Activated CD4-positive, alpha-beta T cell treated with anti-CD3 and anti-CD28 coated beads for 1 hour (primary cell): ENCODE measurements at places on chromosomes 6 and 20.

DNA sequence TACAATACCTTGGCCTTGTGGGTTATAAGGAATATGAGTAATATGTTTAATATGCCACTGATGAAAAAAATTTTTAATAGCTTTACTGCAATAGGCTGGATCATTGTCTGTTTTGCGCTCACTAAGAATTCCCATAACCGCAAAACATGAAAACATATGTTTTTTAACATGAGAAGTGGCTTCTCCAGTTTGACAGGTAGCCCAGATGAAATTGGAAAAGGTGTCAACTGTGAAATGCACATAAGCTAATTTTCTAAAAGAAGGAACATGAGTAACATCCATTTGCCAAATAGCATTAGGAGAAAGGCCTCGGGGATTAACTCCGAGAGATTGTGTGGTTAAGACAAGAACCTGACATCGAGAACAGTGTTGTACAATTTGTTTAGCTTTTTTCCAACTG lies 4.9 kb downstream of the GLYATL3 start:
- DNase-seq: no peak

DNA sequence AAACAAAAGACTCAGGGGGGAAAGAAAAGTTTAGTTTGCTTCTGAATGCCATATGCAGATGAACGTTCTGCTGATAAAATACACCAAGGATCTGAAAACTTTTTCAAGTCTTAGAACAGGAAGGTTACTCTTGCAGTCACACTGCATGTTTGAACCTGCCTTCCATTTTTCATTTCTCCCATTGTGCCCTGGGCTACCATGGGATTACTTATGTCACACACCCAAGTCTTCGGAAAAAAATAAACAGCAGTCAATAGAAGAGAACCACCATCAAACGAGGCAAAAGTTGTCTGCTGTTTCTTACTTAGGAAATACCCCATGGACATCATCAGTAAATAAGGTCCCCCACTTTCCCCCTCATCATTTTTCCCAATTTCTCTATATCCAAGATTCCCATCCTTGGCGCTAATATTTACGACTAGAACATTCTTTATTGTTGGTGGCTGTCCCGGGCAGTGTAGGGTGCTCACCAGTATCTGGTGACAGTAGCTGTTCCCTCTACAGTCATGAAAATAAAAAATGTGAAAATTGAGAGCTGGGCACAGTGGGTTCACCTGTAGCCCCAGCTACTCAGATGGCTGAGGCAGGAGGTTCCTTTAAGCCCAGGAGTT lies 202.5 kb downstream of the BCAS1 start:
- DNase-seq: no peak

- no peak for DNase-seq
Observed at GRCh38 chr6:161082215-161082614, 90.6 kb downstream of the MAP3K4 start.

GRCh38 chr20:38962928-38963401 lies 821 bp downstream of the DHX35 start:
- DNase-seq: no peak

DNA sequence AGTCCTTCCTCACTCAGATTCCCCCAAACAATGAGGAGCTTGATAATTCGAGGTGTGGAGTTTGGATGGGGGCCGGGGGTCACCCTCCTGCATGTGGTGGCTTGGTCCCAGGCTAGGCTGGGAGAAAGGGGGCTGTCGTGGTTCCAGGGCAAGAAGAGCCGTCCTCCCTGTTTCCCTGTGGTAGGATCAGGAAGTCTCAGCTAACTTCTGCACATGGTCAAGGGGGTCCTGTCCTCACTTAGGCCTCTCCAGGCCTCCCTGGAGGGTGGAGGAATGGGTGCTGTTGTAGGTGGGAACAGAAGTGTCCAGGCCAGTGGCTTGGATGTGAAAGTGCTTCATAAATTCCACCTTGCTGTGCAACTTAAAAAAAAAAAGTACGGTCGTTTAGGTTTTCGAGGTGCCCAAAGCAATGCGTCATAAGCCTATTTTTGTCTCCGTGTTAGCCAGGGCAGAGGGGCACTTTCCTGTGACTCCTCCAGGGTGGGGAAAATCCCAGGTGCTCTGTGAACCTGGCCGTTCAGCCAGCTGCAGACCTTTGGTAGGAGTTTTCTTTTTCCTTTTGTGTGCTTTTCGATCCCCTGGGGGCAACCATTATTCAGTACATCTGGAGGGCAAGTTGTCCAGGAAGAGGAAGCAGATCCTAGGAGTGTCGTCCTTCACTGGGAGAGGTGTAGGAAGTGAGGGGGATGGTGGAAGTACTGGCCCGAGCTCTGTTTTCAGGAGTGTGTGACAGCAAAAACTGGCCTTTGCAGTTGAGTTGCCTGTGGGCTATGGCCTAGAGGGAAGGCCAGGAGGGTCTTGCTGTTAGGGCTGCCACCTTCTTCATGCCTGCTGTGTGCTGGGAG lies 9.6 kb downstream of the IGF2R start:
- no peak for DNase-seq

DNA sequence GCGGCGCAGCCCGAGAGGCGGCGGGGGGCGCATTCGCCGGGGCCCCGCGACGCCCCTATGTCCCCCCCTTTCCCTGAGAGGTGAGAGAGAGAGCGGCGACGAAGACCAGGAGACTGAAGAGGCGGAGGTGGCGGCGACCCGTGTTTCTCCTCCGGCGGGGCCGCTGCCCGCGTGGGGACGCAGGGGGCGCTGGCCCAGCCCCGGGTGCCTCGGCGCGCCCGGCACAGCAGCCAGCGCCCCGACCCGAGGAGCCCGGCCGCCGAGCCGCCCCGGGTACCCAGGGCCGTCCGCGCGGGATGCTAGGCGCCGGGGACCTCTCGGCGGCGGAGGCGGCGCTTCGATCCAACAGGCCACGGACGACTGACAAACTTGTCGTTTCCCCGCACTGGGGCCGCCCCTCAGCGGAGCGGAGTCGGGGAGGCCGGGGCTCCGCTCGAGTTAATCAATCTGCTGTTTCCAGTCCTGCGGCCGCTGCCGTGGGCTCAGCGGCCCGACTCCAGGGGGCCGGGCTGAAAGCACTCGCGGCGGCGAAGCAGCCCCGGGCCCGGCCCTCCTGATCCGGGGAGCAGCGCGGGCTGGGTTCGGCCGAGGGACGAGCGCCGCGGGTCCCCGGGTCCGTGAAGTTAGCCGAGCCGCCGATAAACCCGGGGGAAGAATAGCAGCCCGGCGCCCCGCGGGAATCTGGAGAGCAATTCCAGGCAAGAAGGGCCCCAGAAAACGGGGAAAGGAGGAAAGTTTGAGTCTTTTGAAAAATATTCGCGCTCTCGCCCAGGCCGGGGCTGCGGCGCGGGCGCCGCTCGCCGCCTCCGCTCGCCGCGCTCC lies 631 bp downstream of the MDGA1 start:
- peak; percentile 16 for DNase-seq

DNA sequence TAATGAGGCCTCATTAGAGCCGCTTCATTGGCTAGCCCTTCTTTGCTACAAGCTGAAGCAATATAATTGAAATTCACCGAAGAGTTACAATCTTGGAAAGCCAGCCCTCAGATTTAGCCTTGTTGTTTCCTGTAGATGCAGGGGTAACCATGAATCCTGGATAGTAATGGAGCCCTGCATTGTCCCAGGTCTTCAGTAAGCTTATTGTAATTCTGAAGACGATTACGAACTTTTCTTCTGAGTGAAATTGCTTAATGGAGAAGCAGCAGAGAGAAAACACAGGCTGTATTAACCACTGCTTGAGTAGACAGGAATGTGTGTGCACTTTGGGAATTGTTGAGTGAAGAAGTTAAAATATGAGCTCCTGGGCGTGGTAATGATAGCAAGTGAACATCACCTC lies 26.3 kb upstream of the NAA20 start:
- DNase-seq: no peak

DNA sequence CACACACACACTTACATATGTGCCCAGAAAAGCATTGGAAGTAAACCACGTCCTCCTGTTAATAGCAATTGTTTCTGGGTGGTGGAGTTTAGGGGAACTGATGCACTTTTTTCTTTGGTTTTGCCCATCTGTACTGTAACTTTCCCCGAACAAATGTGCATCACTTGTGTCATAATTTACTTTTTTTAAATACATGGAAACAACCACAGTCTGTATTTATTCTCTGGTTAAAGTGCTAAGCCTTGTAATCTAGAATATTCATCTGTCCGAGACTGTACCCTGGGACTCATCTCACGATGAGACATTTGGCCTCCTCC lies 61.5 kb upstream of the CD93 start:
- no peak for DNase-seq

- no peak for DNase-seq
Observed at GRCh38 chr6:131685266-131685780, 15.9 kb downstream of the OR2A4 start.

GRCh38 chr6:137520520-137520919 lies 26.3 kb upstream of the OLIG3 start:
- DNase-seq: no peak

DNA sequence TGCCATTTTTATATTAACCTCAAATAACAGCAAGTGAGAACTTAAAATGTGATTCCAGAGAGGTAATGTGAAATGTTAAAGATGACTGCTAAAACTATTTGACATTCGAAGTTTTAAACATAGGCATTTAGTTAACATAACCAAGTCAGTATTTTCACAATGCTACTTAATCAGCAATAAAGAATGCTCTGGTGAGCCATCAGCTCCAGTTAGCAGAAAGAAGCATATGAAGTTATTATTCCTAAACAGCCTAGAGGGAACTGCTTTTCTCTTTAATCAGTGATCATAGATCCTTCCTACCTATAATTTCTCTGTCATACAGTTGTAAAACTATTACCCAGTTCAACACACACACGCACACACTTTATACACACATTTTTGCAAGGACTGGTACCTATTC lies 60.1 kb downstream of the MMS22L start:
- no peak for DNase-seq

- no peak for DNase-seq
Observed at GRCh38 chr6:167565388-167565787, 240.5 kb downstream of the TTLL2 start.

DNA sequence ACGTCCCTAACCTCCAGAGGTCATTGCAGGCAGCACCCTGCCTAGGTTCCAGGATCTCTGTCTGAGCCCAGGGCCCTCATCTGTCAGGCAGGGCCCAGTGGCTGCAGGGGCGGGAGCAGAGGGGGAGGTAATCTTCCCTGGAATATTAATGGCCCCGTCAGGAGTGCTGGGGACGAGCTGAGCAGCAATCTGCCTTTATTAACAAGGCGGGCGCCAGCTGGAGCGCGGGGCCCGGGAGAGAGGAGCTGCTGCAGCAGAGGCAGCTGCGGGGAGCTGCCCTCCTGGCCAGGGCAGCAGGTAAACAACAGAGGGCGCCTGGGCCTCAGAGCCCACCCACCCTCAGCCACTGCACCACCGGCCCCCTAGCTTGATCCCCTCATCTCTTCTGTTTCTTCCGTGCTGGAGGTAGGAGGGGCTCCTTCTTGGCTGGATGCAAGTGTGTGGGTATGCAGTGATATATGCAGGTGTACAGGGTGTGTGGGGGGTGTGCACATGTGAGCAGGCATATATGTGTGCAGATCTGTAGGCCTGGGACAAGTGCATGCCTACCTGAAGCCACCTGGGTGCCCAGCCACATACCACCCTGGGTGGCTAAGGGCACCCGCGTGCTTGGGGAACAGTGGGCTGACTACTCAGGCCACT lies 131.8 kb upstream of the MLN start:
- DNase-seq: no peak

DNA sequence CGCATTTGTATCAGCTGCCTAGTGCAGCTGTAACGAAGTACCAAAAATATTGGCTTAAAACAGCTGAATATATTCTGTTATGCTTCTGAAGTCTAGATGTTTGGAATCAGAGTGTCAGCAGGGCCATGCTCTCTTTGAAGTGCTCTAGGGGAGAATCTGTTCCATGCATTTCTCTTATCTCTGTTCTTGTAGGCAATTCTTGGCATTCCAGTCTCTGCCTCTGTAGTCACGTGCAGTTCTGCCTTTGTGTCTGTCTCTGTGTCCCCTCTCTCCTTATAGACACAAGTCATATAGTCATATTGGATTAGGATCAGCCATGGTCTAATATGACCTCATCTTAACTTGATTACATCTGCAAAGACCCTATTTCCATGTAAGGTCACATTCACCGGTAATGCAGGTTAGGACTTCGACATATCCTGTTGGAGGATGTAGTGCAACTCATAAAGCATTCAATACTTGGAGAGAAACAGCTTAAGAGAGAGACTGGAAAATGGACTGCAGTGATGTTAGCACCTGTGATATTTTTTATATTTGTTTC lies 18.6 kb downstream of the FAM83B start:
- DNase-seq: no peak

DNA sequence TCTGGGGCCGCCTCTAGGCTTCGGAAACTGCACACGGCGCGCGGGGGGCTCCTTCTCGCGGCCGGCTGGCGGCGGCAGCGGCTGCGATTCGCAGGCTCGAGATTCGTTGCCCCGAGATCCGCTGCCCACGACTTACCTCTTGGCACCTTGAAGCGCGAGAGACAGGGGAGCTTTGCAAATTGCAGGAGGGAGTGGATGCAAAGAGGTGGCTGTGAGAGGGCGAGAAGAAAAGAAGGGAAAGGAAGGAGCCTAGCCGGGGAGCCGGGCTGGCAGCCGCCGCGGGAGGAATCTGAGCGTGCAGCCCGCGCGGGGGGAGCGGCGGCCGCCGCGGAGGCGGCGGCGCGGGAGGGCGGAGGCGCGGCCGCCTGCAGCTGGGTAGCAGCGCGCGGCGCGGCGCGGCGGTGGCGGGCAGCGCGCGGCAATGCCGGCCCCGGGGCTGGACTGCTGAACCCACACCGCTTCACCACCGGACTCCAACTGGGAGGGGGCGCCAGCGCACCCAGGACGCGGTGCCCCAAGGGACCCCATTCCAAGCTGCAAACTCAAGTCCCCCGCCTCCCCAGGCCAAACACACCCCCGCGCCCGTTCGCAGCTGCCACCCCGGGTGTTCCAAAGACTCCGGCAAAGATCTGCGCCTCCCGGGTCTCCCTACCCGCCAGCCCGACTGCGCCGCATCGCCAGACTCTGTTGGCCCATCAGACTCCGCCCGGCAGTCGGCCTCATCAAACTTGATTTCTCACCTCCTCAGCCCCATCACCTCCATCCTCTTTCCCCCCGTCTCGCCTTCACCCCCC lies 44.2 kb upstream of the SUPT3H start:
- peak; percentile 22 for DNase-seq

GRCh38 chr20:46751856-46752255 lies 42.4 kb downstream of the SLC2A10 start:
- DNase-seq: no peak

DNA sequence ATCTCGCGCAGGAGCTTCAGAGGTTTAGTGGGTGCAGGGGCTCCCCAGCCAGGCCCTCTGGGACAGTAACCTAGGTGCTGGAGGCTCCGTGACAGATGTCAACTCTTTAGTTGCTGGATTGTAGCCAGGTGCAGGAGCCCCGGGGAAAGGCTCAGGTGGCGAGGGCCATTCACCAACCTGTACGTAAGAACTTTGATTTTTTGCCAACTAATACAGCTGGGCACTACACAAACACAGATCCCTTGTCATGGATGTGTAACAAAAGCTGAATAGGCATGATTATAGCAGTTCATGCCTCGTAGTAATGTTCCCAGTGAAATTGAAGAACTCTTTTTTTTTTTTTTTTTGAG lies 82.6 kb downstream of the CDC5L start:
- DNase-seq: no peak
